ENCODE measurements at places on chromosomes 1 and 21. TPM values are rescaled to one million over a fixed set of nuclear protein-coding genes. Genes with fewer than 3 reads are reported as not detected.

- DNase-seq: no peak
These were observed 14.0 kb upstream of the PKP1 start for GRCh38 chr1:201269281-201269680.

GRCh38 chr1:157696966-157697628 is 3.5 kb downstream of the FCRL3 start:
- no peak for DNase-seq

DNA sequence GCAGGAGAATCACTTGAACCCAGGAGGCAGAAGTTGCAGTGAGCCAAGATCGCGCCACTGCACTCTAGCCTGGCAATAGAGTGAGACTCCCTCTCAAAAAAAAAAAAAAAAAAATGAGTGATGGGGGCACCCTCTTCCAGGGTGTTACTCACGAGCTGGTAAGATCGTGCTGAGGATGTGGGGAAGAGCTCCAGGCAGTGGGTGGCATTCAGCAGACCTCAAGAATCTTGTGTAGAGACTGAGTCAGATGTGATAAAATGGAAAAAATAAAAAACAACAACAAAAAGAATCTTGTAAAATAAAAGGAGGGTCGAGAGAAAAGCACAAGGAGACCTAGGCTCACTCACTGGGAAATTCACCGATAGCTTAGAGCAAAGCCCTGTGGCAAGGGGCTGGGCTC is 38.5 kb downstream of the EPHA2 start:
- peak; percentile 1 for DNase-seq

- DNase-seq: no peak
These were observed 254.0 kb downstream of the BRINP2 start for GRCh38 chr1:177424744-177425143.

Gene SCCPDH
- 10.4 TPM for total RNA-seq

DNA sequence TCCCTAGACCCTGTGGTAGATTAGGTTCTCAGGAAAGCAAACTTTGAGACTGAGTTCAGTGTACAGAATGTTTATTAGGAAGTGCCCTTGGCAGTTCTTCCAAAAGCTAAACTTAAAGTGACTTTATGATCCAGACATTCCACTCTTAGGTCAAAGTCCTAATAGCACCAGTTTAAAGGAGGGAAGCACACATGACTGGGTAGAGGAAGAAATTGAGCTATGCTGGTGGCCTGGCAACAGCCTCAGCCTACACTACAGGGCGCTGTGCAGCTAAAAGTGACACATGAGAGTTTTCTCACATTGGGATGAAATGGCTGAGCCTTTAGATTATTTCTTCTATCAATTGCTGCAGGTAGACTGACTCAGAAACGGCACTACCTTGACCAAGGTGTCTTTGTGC is 280.4 kb downstream of the BRINP2 start:
- no peak for DNase-seq

GRCh38 chr1:1873186-1873585 is 17.7 kb downstream of the GNB1 start:
- no peak for DNase-seq

Gene CNR2
- not detected for total RNA-seq

DNA sequence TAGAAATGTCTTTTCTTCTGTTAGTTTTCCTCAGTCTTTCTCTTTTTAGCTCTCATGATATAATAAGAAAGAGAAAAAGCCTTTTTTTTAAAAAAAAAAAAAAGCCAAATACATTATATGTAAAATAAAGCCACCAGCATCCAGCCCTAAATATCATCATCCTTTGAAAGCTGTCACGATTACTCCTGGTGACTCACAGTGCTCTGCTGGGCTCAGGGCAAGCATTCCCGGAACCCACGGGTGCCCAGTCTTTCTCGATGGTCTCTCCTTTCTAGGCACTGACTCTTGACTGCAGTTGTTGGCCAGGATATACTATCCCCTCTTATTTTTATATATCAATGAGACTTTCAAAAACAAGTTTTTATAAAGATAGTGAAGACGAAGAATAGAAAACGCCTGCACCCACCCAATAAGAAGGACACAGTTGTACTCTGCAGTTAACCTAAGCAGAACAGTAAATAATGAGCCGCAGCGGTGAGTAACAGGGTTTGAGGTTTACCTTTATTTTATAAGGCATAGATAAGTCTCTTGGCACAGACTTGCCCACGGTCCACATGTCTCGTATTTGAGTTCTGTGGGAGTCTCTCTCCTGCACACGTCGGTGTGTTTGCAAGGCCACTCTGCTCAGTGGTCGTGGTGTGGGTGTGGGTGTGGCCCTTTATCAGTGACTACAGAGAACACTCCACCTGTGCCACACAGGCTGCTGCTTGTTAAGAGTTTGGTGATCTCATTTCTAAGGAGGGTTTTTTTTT is 15.7 kb upstream of the MX2 start:
- DNase-seq: peak; percentile 54

Gene TDRKH
- total RNA-seq: 5.1 TPM

Gene LPAR3
- total RNA-seq: 9.5 TPM

GRCh38 chr1:211349741-211350140 is 23.1 kb downstream of the TRAF5 start:
- DNase-seq: no peak

Gene ARHGEF10L
- total RNA-seq: 49.5 TPM

Gene FOXD3
- total RNA-seq: not detected

GRCh38 chr1:13535227-13535626 is 21.4 kb upstream of the LRRC38 start:
- no peak for DNase-seq

DNA sequence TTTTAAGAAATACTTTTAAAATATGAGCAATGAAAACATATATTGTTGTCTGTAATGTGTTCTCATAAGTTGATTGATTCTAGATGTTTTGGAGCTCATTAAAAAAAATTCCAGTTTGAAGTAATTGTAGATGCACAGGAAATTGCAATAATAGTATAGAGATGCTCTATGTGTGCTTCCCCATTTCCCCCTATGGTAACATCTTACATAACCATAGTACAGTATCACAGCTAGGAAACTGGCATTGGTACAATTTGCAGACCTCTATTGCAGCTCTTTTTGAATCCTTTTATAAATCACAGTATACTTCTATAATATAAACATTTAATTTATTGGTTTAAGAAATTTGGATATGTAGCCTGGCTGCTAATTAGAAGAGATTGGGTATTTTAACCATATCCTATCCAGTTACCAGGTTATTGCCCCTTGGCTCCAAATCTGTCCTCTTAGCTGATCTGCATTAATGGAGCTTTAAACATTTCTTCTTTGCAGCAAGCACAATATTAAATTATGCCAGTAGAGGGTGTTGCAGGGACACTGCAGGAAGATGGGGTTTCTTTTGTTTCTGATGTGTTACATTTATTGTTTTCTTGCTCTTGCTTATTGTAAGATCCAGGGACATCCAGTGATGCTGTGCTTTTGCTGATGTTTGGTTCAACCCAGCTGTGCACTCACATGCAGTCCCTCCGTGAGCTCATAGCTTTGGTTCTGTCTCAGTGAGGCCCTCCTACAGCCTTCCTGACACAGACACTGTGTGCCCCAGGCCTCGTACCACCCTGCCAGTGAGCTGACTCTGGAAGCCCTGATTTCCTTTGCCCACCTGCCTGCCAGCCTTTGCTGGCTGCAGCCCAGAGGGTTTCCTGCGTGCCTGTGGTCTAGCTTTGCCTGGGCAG is 103.3 kb downstream of the RABGAP1L start:
- DNase-seq: no peak

DNA sequence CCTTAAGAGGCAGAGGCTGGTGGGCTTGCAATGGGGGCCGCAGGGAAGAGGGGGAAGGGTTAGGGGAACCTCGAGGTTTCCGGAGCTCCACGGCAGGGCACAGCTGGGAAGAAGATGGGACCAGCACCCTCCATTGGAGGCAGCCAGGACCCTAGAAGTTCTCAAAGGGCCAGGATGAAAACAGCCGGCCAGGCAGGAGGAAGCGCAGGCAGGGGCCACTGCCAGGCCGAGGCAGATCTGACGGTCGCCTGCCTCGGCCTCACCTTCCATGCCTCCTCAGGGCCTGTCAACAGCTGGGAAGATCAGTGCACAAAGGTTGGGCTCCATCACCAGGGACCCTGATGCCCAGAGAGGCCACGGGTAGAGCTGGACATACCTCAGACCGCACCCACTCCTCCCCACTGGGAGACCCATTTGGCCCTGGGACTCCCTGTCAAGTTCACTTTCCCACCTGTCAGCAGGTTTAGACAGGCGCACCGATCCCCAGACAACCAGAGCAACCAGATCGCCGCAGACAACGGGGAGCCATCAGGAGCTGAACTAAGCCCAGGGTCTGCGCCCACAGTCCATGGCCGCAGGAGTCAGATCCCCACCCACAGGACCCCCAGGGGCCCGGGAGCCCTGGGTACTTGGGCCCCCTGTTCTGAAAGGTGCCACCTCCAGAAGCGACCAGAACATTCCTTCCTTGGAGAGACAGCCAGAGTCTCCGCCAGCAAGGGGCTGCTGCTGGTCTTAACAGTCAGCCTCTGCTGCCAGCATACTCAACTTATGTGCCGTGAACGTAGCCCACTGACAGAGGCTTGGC is 2.2 kb downstream of the SLC19A1 start:
- DNase-seq: peak; percentile 13

- peak; percentile 51 for DNase-seq
These were observed 30.9 kb downstream of the SNAP47 start for GRCh38 chr1:227766015-227766634.

DNA sequence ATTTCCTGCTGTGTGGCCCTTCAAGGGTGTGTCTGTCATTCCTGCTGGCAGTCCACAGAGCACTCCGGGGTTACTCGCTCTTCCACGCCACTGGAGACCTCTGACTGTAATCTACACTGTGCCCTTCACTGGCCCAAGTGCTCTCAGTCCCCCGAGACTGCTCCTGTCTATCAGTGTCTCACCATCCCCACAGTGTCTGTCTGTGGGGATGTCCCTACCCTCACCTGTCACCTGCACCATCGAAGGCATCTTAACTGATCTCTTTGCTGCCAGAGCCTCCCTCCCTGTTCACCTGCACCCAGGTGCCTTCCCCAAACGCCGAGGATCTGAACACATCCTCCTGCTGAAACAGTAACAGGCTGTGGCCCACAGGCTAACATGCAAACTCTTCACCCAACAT is 136.7 kb downstream of the MATN1 start:
- no peak for DNase-seq

Gene LMOD1
- 1.2 TPM for total RNA-seq

Gene GSTM2
- total RNA-seq: 10.4 TPM

- no peak for DNase-seq
These were observed 10.6 kb downstream of the PTPN22 start for GRCh38 chr1:113860891-113861290.

DNA sequence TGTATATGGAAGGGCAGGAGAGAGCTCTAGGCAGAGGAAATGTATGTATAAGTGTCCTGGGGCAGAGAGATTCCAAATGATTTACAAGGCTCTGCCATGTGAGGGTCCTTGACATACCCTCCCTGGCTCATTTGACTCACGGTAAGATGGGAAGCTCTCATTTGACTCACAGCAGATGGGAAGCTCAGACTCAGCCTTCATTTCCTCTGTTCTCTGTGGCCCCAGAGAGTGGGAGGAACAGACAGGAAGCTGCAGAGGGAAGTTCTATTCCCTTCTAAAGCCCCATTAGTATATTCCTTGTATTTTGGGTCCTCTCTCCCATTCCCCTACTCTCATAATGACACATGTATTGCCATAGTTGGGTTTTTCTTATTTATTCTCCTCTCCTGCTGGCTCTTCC is 44.9 kb downstream of the FOXD2 start:
- no peak for DNase-seq

GRCh38 chr1:39819091-39819812 is 30.6 kb upstream of the BMP8B start:
- no peak for DNase-seq

Gene SAMD13
- total RNA-seq: 0.69 TPM

DNA sequence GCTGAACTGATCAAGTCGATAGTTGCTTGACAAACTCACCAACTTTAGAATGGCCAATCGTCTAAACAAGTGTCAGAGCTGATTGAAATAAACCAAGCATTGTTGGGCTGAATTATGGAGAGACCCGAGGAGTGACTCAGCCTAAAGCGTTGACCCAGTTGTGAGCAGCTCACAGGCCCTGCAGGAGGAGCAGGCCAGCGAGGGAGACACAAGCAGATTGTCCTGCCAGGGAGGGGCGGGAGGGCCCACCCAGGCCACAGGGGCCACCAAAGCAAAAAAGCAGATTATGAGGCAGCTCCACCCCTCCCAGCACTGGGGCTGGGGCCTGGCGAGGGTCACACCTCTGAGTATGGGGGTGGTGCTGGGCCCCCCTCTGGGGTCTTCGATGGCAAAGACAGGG is 10.1 kb upstream of the MATN1 start:
- DNase-seq: no peak

Gene JTB
- total RNA-seq: 94.1 TPM

Gene INSRR
- 0.03 TPM for total RNA-seq

Measured in pancreas (tissue), 10 donors.